Stomach (tissue), 19 donors: ENCODE measurements at places on chromosomes 7 and 10. TPM values are rescaled to one million over a fixed set of nuclear protein-coding genes. Genes with fewer than 3 reads are reported as not detected.
A peak's percentile ranks its signal among the peaks of the same experiment; 100 is the strongest.

- DNase-seq, result no peak
Observed at GRCh38 chr10:43998021-43998809, 349.5 kb upstream of the ZNF32 start.

- peak; percentile 44 for DNase-seq
Observed at GRCh38 chr7:129213828-129214227, 11.0 kb upstream of the AHCYL2 start.

Gene MYL10
- total RNA-seq, result not detected

Gene EIF5AL1
- total RNA-seq, result not detected

Gene CDK6
- 17.1 TPM for total RNA-seq

Gene LLCFC1
- not detected for total RNA-seq

DNA sequence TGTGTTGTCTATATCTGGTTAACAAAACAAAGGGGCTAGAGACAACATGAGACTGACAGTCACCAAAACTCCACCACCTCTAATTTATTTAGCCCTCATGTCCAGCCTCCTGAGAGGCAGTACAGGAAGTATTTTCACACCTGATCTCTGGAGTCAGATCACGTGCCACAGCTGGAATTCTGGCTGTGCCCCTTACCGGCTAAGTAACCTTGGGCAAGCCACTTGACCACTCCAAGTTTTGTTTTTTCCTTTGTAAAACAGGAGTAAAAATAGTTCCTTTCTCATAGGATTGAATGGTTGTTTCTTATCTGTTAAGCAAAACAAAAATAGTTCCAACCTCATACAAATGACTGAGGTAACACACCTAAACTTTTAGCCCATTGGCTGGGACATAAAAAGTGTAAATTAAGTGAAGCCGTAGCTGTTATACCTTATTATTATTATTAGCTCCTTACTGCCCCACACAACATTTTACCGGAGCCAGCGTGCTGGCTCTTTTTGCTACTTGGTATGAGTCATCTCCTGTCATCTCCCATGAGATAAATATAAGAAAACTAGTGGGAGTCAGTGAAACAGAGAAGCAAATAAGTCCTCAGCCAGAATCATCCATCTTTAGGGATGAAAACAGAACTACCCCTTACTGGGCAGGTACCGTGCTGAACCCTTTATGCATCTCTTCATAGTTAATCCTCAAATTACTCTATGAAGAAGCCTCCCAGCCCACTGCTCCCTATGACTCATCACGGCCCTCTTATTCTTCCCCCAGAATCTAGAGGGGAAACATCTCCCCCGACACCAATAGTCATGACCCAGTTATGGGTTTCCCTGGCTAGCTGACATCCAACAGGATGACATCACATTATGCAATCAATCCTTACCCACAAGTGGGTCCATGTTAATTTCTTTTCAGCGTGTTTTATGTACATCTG is 44.9 kb downstream of the PPP1R3C start:
- no peak for DNase-seq

GRCh38 chr10:97505152-97505551 is 6.4 kb downstream of the UBTD1 start:
- DNase-seq, result no peak

DNA sequence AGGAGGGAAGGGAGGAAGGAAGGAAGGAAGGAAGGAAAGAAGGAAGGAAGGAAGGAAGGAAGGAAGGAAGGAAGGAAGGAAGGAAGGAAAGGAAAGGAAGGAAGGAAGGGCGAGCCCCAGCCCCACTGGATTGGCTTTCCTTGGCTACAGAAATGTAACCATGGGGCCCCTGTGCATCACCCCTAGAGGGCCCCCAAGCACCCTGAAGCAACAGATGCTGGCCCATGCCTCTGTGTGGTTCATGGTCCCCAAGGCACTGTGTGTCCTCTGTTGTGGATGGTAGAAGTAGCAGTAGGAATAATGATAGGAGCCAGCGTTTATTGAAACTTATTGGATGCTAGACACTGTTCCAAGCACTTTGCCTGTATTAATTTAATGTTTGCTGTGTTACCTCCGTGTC is 116.6 kb upstream of the MACROH2A2 start:
- no peak for DNase-seq
